ENCODE measurements at places on chromosomes 6 and 20.
A peak's percentile ranks its signal among the peaks of the same experiment; 100 is the strongest.

DNA sequence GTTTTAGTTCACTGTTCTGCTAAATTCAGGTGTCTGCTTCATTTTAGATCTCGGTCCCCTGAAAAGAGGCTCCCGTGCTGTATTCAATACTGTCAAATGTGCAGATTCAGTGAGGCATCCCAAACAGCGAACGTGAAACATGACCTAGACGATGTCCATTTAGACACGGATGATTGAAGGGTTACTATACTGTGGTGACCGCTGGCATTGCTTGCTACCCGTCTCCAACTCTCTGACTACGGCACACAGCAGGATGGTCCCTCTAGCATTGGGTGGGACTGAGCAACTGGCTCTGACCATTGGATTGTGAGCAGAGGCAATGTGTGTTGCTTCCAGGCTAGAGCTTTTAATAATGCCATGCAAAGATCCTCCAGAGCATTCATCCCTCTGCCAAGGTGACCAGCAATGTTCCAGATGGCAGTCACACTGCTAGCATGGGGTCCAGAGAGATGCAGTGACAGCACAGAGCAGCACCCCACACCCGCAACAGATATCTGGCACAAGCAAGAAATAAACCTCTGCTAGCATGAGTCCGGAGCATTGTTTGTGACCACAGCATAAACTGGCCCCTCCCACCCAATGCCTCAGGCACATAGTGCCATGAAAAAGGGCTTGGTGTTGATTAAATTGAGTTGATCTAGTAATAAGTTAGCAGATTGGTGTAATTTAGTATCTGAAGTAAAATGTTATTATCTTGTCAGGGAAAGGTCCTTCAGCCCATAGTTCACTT, 9.0 kb downstream of the METTL24 start:
- DNase-seq: no peak

DNA sequence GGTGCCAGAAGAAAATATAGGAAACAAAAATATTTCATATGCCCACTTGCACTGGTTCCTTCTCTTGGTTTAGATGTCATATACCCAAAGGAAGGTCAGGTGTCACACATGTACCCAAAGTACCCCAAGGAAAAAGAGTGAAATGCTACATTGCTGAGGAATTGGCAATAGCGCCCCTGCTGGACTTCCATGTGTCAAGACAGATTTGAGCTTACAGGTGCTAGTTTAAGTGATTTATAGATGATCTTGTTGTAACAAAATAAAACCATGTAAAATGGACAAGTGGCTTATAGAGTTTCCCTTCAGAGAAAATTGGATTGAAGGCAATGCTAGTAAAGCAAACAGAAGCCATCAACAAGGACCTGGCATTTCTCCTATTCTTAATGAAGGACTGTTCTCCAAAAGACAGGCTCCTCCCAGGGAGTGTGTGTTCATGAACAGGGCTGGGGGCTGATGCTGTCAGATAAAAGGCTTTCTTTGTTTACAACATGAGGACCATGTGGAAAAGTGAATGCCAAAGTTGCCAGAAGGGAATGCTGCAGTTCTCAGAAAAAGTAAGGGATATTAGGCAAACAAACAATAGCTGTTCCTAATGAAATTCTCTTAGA, 64.3 kb upstream of the PAK5 start:
- DNase-seq: peak; percentile 26

DNA sequence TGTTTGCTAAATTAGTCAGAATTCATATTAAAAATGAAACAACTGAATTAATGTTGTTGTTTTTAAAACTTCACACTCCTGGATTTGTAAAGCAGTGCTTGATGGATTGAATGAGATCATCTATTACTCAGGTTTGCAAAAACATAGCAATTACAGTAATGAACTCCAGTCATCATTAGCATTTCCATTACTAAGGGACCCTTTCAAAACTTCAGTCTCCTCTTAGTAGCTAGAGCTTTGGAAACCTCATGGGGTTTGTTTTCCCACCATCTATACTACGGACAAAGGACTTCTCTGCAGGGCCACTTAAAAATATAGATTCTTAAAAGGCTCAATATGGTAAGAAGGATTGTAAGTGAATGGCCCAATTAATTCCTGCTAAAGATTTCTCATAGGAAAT, 209.9 kb upstream of the PRND start:
- DNase-seq: no peak

GRCh38 chr6:81890846-81891245, 138.4 kb upstream of the TENT5A start:
- DNase-seq: no peak

- no peak for DNase-seq
Observed at GRCh38 chr20:18513208-18513607, 5.5 kb downstream of the SEC23B start.

- DNase-seq: no peak
Observed at GRCh38 chr6:130683761-130684517, 143.3 kb upstream of the SMLR1 start.

DNA sequence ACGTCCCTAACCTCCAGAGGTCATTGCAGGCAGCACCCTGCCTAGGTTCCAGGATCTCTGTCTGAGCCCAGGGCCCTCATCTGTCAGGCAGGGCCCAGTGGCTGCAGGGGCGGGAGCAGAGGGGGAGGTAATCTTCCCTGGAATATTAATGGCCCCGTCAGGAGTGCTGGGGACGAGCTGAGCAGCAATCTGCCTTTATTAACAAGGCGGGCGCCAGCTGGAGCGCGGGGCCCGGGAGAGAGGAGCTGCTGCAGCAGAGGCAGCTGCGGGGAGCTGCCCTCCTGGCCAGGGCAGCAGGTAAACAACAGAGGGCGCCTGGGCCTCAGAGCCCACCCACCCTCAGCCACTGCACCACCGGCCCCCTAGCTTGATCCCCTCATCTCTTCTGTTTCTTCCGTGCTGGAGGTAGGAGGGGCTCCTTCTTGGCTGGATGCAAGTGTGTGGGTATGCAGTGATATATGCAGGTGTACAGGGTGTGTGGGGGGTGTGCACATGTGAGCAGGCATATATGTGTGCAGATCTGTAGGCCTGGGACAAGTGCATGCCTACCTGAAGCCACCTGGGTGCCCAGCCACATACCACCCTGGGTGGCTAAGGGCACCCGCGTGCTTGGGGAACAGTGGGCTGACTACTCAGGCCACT, 131.8 kb upstream of the MLN start:
- no peak for DNase-seq

DNA sequence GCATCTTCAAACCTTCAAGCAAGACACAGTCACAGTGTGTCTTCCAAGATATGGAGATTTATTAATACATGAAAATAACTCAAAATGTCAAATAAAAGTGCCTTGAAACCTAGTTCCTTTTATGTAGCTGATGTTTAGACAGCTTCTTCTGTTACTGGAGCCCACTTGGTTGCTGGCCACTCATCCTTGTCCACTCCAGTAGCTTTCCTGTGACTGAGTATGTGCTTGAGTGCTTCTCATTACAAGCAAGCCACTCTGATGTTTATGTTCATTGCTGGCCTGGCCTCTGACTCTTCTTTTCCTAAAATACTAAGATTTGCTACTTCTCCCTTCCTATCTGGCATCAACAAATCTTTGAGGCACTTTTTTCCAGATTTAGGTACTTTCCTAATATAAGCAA, 545.2 kb upstream of the MAN1A1 start:
- DNase-seq: no peak

- no peak for DNase-seq
Observed at GRCh38 chr6:84877515-84878210, 113.3 kb upstream of the TBX18 start.

DNA sequence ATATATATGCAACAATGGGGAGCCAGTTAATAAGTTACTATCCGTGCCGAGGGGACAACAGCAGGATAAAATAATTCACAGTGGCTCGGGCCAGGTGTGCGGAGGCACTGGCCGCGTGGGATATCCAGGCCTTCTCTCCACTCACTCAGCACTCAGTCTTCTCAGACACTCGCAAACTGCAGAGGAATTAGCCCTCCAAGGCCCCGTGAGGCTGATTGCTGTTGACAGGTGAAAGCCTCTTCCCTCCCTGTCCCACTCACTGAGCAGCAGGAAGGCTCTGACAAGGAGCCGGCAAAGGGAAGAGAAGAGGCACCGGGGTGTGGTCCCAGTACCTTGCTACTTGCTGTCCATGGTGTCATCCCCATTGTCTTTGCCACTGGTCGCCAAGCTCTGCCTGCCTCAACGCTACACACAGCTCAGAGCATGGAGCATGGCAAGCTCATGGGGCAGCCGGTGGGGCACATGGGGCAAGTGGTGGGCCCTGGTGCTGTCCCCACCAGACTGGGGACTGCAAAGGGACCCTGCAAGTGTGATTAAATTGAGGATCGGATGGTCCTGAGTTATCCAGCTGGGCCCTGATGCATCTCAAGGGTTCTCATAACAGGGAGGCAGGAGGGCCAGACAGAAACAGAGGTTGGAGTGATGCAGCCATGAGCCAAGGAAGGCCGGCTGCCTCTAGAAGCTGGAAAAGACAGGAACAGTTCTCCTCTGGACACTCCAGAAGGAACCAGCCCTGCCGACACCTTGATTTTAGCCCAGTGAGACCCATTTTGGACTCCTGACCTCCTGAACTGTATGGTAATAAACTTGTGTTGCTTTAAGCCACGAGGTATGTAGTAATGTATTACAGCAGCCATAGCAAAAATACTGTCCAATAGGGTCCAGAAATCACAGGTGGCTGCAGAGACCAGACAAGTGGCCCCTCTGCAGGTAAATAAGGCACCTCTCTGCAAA, 119.7 kb downstream of the PSMB1 start:
- no peak for DNase-seq

DNA sequence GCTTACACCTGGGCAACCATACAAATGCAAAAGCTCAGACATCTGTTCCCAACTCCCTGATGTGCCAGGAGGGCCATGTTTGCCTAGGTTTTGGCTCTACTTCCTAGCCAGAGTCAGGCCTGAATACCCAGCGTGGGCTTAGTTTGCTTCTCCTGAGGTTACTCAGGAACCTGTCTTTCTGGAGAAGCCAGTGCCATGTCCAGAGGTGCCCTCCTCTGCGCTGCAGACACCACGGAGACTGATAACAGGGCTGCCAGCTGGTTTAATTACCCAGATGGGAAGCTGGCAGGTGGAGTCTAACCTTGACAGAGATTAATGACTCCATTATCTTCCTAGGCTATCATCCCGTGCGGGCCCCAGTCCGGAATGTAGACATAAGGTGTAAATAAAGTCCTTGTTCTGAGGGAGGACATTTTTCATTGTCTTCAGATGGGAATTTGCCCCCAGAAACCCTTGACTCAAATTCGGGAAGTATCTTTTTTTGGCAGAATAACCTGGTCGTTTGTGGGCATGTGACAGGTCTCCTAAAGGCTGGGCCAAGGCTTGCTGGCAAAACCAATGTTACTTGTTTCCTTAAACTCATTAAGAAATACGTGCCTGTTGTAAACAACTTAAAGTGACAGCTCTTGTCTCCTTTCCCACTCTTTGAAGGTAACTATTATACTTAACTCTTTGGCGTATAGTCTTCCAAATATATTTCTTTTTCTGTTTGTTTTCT, 29.2 kb upstream of the ZNFX1 start:
- DNase-seq: no peak

- DNase-seq: no peak
Observed at GRCh38 chr6:44039839-44040350, 87.4 kb downstream of the MRPL14 start.

DNA sequence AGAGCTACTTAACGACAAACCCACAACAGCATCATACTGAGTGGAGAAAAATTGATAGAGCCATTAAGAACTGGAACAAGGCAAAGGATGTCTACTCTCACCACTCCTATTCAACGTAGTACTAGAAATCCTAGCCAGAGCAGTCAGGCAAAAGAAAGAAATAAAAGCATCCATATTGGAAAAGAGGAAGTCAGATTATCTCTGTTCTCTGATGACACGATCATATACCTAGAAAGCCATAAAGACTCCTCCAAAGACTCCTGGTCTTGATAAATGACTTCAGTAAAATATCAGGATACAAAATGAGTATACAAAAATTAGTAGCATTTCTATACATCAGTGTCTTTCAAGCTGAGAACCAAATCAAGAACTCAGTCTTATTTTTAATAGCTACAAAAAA, 17.0 kb upstream of the FHL5 start:
- DNase-seq: no peak

DNA sequence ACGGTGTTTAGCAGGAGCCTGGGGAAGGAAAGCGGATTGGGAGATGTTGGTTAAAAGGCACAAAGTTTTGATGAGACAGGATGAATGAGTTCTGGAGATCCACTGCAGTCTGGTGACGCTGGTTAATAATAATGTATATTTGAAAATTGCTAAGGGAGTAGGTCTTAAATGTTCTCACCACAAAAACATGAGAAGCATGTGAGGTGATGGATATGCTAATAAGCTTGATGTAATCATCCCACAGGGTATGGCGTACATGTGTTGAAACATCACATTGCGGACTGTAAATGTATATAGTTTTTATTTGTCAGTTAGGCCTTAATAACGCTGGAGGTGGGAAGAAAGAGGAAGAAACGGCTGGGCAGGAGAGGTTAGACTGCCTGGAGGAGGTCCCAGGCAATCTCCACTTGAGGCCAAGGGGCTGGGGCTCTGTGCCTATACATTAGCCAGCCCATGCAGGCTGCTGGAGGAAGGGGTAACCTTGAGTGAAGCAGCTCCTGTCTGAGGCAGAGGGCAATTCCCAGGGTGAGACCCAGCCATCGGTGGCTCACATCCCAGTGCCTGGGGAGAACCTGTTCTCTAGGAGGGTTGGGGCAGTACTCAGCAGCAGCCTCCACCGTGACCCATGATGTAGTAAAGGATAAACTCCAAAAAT, 188.2 kb upstream of the QKI start:
- no peak for DNase-seq

DNA sequence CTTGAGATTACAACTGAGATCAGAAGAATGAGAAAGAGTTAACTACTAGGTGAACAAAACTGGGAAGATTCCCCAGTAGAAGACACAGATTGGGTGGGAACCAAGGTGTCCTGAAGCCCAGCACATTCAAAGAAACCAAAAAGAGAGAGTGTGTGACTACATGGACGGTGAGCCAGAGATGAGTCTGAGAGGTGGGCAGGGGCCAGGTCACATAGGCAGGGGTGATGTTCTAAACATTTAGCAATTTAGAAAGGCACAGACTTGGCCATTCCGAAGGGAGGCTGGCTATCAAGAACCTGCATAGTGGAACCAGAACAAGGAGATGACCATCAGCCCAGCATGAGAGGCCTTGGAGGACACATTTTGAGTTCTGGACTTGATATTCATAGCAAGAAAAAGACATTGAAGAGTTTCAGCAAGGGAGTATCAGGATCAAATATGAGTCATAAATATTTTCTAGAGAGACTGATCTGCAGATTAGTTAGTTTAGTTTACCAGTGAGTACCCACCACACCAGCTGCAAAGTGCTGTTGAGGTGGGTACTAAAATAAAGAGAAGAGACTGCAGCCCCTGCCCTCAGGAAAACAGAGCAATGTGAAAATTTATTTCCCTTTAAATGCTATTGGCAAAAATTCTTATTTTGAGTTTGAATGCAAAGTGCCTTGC, 340.5 kb upstream of the PRDM1 start:
- no peak for DNase-seq

- peak; percentile 46 for DNase-seq
Observed at GRCh38 chr6:53151676-53152075, 3.0 kb upstream of the GCM1 start.

DNA sequence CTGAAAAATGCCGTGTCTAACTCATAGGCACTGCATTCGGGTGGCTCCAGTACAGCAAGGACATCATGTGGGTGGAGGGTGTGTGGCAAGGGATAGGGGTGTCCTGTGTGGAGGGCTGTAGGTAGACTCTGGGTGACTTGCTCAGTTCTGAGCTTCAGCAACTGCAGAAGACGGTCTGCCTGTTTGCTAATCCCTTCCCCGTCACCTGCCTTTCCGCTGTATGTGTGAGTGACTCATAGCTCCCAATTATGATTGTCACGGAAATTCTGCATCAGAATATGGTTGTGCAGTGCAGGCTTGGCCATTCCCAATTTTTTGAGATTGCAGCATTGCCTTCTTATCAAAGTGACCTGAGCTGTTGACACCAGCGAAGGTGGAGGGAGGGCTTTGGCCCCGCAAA, 174.3 kb downstream of the CDH4 start:
- DNase-seq: no peak

Data from endothelial cell (in vitro differentiated cells).